ENCODE measurements at places on chromosomes 2 and 18.

DNA sequence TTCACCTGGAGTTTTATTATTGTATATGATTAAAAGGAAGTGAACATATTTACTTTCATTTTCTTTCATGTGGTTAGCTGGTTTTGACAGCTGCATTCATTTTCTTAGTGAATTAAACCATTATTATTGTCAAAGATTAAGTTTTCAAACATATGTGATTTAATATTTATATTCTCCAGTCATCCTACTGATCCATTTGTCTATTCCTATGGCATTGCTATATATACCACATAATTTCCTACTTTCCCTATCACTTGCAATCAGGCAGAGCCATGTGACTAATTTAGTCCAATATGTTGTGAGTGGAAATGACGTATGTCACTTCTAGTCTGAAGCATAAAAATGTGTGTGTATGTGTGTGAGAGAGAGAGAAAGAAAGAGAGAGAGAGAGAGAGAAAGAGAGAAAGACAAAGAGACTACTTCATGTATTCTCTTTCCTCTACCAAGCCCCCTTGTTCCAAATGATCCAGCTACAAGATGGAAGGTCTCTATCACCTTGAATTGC lies 12.0 kb upstream of the TACR1 start:
- peak; percentile 28 for DNase-seq

GRCh38 chr2:72925328-72925943 lies 8.1 kb downstream of the EMX1 start:
- DNase-seq, result no peak

- DNase-seq, result no peak
Measured at GRCh38 chr2:72947952-72948830, 30.9 kb downstream of the EMX1 start.

DNA sequence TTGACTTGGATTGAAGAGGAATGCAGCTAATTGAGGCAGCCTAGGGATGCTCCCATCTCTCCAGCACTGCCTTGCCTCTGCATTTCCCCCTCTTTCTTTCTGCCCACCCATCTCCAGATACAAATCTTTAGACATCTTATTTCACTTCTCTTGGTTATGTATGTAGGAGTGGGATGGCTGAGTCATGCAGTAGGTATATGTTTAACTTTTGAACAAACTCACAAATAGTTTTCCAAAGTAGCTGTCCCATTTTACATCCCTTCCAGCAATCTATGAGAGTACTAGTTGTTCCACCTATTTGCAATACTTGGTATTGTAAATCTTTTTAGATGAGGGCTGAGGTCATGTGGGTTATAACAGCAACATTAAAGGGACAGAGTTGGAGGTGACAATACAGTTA lies 329.9 kb downstream of the DYSF start:
- DNase-seq, result no peak

DNA sequence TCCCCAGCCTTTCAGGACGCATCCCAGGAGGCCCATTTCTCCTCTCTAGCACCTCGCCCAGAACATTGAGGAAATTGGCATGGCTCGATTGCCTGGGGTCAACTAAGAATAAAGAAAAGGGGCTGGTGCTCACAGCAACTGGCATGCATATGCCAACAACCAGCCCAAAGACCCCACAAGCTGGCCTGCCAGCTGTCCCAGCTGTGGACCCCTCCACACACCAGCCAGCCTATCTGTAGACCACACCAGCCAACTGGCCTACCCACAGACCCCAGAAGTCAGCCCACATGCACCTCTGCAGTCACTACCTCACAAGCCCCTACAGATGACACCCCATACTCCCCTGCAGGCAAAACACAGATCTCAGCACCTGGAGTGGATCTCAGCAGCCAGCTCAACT lies 123.8 kb upstream of the ID2 start:
- DNase-seq, result no peak

- no peak for DNase-seq
Measured at GRCh38 chr2:235937087-235937486, 231.1 kb downstream of the GBX2 start.

- DNase-seq, result no peak
Measured at GRCh38 chr2:179593323-179593722, 268.1 kb downstream of the ZNF385B start.

GRCh38 chr2:235098736-235099494 lies 147.1 kb downstream of the SH3BP4 start:
- DNase-seq, result no peak

- DNase-seq, result no peak
Measured at GRCh38 chr2:234502285-234502918, 5.5 kb upstream of the ARL4C start.

DNA sequence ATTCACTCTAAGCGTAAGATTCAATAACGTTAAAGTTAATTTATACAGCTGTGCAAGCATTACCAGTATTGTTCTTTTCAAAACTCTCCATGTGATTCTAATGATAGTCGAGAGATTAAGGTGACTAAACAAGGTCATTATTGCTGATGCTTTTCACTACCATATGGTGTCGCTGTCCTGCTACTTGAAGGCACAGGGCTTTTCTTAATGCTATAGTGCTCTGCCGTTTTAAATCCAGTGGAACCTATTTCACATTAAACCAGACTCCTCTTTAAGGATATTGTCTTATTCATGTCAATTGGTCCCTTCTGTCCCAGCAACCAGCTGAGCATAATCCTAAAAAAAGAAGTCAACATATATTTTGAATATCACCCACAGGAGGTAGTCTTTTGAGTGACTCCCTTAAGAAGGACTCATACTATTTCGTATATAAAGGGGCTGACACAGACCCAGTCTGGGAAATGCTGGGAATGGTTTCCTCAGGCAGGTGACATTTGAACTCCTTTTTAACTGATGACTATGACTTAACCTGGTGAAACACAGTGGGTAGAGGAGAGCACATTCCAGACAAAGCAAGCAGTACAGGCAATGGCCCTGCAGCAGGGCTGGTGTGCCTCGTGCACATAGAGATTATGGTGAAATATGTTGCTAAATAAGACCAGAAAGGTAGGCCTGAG lies 53.9 kb upstream of the CYTIP start:
- DNase-seq, result no peak

DNA sequence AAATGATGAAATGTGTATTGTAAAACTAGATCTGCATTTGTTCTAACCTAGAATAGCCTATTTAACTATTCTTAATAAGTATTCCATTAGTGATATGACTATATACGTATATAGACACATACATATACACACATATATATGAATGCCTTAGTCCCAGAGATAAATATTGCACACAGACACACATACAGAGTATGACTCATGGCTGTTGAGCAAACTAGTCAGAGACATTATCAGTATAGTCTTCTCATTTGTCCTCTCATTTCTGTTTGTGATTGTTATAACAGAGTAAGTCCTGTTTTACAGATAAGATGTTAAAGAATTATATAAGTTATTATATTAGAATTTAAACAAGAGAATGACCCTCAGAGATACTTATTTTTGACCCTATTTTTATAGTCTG lies 202.5 kb downstream of the CCDC102B start:
- DNase-seq, result no peak

- no peak for DNase-seq
Measured at GRCh38 chr2:96097951-96098823, 18.2 kb downstream of the ADRA2B start.

DNA sequence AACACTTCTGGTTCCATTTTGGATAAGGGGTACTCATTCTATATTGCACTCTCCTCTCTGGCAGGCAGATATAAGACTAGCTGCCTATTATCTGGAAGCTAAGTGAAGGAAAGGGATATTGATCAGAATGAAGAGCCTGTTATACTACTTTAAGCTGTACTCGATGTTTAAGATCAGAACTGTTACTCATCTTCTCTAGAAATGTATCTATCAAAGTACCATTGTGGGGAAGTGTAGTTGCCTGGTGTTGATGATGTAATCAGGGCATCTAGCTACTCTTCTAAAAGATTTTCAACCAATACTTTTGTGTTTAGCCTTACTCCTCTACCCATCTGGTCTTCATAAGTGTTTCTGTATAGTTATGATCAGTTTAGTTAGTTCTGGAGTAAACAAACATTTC lies 5.8 kb downstream of the CAMKMT start:
- no peak for DNase-seq

DNA sequence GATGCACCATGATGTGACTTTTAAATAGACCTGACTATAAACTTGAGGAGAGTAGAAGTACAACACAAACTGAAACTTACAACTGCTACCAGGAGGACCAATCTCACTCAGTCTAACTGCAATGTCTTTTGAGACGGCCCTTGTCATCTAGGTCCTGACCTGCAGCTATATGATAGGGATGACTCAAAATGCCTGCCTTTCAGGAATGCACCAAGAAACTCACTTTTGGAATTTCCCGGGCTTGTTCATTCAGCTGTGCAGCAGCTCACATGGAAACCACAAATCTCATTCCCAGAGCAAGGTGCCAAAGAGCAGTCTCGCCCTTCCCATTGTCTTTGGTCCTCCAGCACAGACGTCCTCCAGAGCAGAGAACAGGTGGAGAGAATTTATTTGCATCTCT lies 113.7 kb downstream of the SPOPL start:
- DNase-seq, result no peak

DNA sequence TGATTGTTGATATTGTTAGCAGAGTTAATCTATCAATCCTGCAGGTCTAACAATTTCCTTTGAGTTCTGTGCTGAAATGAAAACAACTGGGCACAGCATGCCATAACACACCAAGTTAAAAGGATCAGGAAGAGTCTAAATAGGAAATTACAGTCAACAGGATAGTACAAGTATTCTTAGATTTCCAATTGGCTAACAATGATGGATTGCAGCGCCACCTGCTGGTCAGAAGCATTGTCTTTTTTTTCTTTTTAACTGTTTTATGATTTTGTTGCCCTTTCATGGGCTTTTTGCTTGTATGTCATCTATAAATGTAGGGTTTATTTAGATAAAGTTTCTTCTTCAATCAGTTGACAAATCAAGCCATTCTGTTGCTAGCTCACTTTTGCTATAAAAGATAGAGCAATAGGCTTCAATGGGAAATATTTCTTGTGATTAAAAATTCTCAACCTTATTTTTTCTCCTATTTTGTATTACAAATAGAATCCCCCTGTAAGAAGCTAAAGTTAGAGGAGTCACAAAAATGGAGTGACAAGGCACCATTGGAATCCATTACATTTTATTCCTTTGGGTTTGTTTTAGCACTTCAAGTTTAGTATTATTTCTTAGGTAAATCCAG lies 40.8 kb upstream of the RPRM start:
- DNase-seq, result peak; percentile 54

- DNase-seq, result no peak
Measured at GRCh38 chr2:190415794-190416775, 7.9 kb downstream of the MFSD6 start.

DNA sequence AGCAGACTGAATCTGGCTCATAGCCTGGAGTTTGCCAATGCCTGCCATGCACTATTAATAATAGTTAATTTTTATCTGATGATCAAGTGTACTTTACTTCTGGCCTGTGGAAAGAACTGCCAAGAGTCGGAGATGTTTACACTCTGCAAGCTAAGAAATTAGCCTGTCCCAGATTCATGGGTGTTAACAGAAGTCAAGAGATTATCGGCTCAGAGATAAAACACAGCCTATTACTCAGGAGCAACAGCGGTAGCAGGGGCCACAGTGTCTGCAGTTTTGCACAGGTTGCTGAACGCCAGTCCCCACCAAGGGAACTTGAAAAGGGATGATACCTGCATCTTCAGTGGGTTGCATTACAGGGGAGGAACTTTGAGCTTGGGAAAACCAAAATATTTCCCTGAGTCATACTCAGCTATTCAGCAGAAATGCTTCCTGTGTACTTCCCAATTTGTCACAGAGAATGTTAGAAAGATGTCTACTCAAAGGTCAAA lies 4.3 kb upstream of the ADI1 start:
- no peak for DNase-seq

DNA sequence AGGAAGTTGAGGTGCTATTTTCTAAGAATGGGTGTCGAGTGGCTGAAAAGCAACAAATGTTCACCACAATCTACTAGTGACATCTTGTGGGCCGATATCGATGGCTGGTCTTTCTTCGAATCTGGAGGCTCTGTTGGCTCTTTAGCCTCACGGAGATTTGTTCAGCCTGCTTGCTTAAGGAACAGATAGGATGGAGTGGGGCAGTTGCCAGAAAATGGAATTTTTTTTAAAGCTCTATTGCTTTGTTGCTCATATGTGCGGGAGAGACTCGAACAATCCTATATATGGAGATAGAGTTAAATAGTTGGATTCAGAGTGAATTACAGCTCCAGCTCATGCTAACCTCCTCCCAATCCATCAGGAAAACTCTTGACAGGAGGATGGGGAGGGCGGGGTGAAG lies 70.9 kb upstream of the LYPD6B start:
- no peak for DNase-seq

DNA sequence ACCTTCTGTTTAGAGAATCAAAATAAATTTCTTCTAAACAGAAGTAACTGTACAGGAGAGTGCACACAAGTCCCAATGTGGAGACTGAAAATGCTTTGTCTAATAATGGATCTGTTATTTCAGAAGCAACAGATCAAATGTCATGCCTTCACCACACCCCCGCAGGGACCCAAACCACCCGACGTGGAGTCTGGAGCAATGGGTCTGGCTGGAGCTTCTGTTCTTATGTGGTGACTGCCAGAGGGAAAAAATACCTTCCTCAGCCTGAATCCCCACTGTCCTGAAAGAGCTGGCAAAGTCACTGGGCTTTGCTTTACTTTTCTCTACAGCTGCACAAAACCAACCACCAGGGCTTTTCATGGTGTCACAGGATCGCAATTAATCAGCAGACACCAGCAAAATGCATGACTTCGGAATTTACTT lies 119.0 kb upstream of the ZFP36L2 start:
- DNase-seq, result no peak

- DNase-seq, result no peak
Measured at GRCh38 chr2:186806591-186806990, 42.4 kb downstream of the ZSWIM2 start.

DNA sequence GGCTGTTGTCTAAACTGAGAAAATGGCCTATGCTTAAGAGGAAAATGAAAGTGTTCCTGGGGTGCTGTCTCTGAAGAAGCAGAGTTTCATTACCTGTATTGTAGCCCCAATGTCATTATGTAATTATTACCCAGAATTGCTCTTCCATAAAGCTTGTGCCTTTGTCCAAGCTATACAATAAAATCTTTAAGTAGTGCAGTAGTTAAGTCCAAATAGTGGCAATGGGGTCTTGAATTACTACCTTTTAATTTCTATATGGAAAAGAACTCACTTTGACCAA lies 13.8 kb upstream of the ALLC start:
- DNase-seq, result no peak

GRCh38 chr18:905948-906415 lies 1.3 kb downstream of the ADCYAP1 start:
- no peak for DNase-seq

Data from Jurkat, Clone E6-1 (cell line).